ENCODE measurements at places on chromosomes 1 and 21. TPM values are rescaled to one million over a fixed set of nuclear protein-coding genes. Genes with fewer than 3 reads are reported as not detected.
A peak's percentile ranks its signal among the peaks of the same experiment; 100 is the strongest.

DNA sequence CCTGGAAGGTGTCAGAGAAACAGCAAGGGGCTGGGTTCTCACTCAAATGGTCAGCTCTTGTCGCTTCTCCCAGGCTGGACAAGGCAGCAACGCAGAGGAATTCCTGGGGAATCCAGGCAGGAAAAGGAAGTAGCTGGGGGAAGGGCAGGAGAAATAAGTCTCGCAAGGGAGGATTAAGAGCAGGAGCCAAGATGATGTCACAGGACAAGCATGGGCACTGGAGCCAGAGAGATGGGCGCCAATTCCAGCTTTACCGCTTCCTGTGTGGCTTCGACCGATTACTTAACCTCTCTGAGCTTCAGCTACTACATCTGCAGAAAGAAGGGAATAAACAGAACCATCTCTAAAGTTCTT lies 70.5 kb downstream of the SSBP3 start:
- H3K27me3 ChIP-seq, result peaks cover 43% of the 10 kb centered on the region
- no peak for DNase-seq
- no peaks in the 10 kb centered on the region for H3K36me3 ChIP-seq

DNA sequence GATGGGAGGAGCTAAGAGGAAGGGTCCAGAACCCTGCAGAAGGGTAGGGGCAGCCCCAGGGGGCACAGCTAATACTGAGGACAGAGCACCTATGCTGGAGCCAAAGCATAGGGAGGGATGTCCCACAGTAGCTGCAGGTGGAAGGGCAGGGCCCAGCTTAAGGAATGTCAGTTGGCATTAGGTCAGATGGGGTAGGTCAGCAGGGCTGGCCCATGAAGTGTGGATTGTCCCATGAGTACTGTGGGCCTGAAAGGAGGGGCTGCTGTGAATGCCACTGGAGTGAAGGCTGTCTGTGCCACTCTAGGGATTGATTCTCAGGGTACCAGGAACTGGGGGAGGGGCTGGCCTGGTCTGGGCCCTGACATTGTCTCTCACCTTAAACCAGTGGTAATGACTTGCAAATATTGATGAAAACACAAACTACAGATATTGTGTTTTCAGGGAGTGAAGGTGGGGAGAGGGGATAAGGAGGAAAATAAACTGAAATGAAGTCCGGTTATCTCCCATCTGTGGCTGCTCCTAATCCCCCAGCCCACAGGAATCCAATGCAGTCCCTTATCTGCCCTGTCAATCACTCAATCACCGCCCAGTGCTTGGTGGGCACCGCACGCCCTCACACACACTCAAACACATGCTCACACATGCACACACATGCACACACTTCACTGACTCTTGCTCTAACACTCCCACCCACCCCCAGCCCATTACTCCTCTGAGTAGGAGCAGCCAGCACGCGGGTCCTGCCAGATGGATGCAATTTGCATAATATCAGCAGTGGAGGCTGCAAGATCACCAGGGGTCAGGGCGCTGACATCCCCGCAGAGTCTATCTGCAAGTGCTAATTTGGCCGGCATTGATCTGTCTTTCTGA lies 27.8 kb downstream of the DMAP1 start:
- peak; percentile 63 for DNase-seq
- peak overlapping the region; percentile 93 for H3K27ac ChIP-seq
- peaks cover 36% of the 10 kb centered on the region for H3K4me1 ChIP-seq

DNA sequence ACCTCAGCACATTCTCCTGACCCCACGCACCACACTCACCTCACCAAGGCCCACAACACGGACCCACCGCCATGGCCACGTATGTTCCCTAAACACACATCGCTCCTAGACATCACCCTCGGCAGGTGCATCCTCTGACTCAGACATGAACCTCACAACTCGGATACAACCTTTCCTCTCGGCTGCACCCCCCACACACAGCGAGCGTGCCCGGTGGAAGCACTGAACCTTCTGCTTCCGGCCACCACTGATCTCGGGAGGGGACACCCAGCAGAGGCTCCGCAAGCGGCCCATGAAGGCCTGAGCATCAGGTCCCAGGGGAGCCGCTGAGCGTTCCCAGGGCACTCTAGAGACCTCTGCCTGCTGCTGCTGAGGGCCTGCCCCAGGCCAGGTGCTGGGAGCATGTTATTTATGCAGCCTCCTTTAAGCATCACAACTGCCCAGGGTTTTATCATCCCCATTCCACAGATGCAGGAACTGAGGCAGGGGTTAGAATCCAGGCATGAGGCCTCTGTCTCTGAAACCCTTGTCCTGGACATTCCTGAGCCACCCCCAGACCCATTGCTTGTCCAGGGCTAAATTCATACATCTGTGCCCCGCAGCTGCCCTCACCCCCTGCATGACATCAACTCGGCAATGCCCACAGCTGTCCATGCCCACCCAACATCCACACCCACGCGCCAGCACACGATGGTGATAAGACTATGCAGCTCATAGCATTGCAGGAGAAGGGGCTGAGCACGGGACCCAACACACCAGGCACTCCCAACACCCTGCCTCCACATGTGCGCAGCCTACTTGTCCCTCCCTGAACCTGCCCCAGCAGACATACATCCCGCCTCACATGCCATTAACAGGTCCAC lies 27.0 kb downstream of the SDC3 start:
- no peak overlapping the region for H3K27ac ChIP-seq
- H3K4me3 ChIP-seq, result peak overlapping the region; percentile 49
- H3K27me3 ChIP-seq, result peaks cover 4% of the 10 kb centered on the region
- no peaks in the 10 kb centered on the region for H3K36me3 ChIP-seq

DNA sequence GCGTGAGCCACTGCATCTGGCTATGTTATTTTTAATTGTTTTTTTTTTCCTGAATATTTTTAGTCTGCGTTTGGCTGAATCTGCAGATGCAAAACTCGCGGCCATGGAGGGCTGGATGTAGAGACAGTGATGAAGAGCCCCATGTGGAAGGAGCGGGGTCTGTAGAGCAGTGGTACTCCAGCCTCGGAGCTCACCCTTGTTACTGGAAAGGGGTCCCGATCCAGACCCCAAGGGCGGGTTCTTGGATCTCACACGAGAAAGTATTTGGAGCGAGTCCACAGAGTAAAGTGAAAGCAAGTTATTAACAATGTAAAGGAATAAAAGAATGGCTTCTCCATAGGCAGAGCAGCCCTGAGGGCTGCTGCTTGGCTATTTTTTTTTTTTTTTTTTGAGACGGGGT lies 2.7 kb downstream of the TRPM2 start:
- H3K36me3 ChIP-seq, result peaks cover 4% of the 10 kb centered on the region
- H3K4me3 ChIP-seq, result no peak overlapping the region
- H3K27ac ChIP-seq, result no peak overlapping the region
- peaks cover 2% of the 10 kb centered on the region for H3K4me1 ChIP-seq
- H3K27me3 ChIP-seq, result peaks cover 13% of the 10 kb centered on the region

- no peaks in the 10 kb centered on the region for H3K36me3 ChIP-seq
- no peak for DNase-seq
- no peaks in the 10 kb centered on the region for H3K4me1 ChIP-seq
- H3K4me3 ChIP-seq, result no peak overlapping the region
- no peak overlapping the region for H3K27ac ChIP-seq
- no peaks in the 10 kb centered on the region for H3K27me3 ChIP-seq
Observed at GRCh38 chr1:229870381-229870780, 196.7 kb upstream of the GALNT2 start.

The CD53 gene
- total RNA-seq, result not detected

Data from glutamatergic neuron (in vitro differentiated cells).